ENCODE measurements at places on chromosomes 3 and 15.

GRCh38 chr15:56425976-56426375 lies 39.0 kb downstream of the MNS1 start:
- no peak for DNase-seq

DNA sequence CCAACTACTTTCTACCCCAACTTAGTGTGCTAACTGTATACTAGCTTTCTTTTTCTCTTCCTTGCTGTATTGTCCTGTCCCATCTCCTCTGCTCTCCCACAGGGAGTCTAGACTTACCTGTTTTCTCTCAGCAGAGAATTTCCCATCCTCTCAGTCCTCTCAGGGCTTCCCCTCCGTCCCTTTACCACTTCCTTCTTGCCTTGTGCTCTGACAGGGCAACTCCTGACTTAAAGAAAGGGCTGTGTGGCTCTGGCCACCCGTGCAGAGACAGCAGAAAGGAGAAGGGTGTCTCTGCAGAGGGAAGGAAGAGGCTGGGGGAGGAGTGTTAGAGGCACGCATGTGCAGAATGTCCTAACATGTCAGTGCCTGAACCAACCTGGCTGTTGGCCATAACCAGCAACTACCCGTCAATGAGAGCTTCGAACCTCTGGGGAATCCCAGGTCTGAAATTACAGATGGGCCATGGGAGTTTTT lies at the start of gene GCSAM:
Gene GCSAM, minus strand, starts transcription at position 274 of the 474 bp plus-strand sequence. Its CDS starts 128 bp downstream, at position 146.
- DNase-seq = no peak

GRCh38 chr15:58407236-58407775 lies 24.5 kb upstream of the LIPC start:
- DNase-seq = no peak

- DNase-seq = no peak
Observed at GRCh38 chr3:38627956-38628355, 21.5 kb downstream of the SCN5A start.

GRCh38 chr15:56082263-56082761 lies 88.9 kb upstream of the NEDD4 start:
- DNase-seq = no peak

DNA sequence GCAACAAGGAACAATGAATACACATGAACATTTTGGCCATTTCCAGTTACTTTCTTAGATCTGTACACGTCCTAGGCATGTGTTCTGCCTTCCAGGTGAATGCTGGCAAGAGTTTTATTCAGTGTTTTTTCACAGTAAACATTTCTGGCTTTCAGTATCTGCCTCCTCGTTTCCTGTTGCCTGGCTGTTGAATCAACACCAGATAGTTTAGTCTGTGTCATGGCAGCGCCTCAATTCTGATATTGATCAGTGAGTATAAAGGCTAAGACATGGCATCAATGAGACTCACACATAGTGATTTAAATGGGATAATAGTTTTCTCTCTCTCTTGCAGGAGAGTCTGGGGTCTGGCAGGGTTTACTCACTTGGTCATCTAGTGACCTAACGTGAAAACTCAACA lies 266.9 kb upstream of the SLCO3A1 start:
- no peak for DNase-seq

DNA sequence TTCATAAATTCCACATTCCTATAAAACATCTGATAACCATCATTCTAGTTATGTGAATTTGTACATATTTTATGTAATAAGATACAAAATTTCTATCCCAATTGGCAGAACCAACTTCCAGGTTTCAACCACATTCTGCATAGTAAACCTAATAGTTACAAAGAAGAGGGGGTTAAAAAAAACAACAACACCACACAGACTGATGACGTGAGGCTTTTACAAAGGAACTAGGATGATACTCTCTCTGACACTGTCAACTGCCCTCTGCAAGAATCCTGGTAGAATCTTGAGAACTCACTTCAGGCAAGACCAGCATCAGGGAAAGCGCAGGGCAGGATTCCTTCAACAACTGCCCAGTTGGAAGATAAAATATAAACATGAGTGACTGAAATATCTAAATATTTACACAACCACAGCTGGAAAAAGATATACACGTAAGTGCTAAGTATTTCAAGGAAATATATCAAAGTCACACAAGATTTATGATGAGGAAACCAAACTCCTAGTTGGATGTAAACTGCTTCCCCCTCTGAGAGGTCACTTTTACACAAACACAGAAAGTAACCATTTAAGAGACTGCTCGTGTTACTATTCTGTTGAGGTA lies 816.4 kb downstream of the ROBO1 start:
- DNase-seq = no peak

GRCh38 chr15:69786136-69786701 lies 311.5 kb downstream of the TLE3 start:
- no peak for DNase-seq

GRCh38 chr3:192928720-192929119 lies 11.1 kb upstream of the MB21D2 start:
- no peak for DNase-seq

GRCh38 chr3:181917027-181917426 lies 205.3 kb downstream of the SOX2 start:
- no peak for DNase-seq

DNA sequence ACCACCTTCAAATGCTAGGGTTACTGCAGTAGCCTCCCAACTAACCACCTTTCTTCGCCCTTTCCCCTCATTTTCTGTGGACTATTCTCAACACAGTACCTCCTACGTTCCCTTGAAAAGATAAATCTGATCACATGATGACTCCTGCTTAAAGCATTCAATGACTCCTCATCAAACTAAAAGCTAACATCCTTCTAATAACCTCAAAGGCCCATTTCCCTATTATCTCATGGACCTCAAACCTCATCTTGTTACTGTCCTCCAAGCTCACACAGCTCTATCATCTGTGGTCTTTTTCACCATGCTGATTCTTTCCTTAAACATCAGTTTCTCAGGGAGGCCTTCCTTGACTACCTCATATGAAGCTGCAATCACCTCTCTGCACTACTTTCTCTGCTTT lies 29.6 kb downstream of the GADL1 start:
- no peak for DNase-seq

DNA sequence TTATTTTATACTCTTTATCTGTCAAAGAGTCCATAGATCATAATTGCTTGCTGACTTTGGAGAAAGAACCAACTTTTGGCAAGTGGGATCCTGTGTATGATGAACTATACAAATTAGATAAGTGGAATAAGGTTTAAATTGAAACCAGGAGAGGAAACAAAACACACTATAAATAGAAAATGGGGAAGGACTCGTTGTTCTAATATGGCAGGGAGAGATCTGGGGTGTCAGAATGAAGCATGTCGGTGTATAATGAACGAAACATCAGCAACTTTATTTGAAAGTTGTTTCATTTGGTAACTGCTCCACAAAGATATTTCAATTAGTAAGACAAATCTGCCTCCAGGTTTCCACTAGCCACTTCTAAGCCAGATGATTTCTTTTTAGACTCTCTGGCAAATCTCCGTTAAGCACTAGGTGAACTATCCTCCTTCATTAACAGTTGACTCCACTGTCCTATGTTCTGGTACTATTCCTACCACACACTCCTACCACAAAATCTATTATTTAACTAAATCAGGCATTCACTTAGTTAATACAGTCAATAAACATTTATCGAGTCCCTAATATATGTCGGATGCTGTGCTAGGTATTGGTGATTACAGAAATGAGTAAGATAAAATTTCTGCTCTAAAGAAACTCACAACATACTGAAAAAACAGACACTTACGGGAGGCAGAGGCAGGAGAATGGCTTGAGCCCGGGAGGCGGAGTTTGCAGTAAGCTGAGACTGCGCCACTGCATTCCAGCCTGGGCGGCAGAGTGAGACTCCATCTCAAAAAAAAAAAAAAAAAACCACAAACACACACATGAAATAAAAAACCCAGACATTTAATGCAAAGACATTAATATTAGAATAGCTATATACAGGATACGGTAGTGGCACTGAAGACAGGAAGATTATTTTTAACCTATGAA lies 20.1 kb downstream of the SLC15A2 start:
- no peak for DNase-seq

DNA sequence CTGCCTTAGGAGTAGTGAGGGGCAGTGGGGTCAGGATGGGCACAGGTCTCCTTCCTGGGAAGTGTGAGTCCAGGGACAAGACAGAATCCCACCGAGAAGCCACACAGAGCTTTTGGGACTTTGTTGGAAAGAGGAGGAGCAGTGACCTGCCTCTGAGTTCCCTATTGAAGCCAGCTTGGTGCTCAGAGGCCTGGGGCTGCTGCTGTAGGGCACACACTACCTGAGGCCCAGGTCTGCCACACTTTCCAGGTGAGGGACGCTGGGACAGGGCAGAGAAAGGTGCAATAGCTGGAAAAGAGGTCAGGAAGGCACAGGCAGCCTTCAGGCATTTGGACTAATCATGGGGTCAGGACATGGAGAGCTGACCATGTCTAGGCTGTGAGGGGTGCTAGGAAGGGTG lies 67.7 kb downstream of the SCN5A start:
- DNase-seq = no peak

- no peak for DNase-seq
Observed at GRCh38 chr3:155411500-155412223, 118.2 kb upstream of the STRIT1 start.

- no peak for DNase-seq
Observed at GRCh38 chr3:136685882-136686281, 66.3 kb downstream of the STAG1 start.

GRCh38 chr15:90957791-90958190 lies 3.1 kb downstream of the RCCD1 start:
- no peak for DNase-seq

DNA sequence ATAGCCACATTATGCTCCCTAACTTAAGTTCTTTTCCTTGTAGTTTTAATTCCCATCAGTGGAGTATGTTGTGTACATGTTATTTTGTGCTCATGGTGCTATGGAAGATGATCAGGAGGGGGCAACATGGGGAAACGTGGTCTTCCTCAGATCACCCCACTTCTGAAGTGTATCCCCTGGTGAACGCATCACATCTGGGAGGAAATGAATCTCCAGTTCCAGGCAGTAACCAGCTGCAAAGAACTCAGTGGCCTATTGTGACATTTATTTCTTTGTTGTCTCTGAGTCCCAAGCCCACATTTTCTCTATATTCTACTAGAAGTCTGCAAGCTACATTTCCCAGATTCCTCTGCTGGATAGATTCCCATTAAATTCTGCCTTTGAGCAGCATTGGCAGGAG lies 217.0 kb downstream of the SATB1 start:
- DNase-seq = no peak

GRCh38 chr3:126918355-126918821 lies 64.5 kb upstream of the PLXNA1 start:
- DNase-seq = no peak

- DNase-seq = no peak
Observed at GRCh38 chr3:128379367-128380160, 87.1 kb downstream of the DNAJB8 start.

DNA sequence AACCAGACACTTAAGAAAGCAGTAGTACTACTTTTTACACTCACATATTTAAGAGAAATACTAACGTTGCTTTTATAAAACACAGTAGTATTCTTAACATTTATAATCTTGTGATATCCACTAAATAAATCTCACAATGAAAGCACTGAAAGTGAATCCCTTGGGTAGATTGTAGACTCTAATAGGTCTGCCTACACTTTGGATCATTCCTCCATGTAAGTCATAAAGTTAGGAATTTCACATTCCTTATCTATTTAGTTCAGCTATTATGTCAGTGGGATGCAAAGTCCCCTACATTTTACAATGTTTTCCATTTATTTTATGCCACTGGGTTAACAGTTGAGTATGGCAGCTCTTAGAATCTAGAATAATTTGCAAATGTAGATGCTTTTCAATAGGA lies 330.7 kb downstream of the LSAMP start:
- no peak for DNase-seq

DNA sequence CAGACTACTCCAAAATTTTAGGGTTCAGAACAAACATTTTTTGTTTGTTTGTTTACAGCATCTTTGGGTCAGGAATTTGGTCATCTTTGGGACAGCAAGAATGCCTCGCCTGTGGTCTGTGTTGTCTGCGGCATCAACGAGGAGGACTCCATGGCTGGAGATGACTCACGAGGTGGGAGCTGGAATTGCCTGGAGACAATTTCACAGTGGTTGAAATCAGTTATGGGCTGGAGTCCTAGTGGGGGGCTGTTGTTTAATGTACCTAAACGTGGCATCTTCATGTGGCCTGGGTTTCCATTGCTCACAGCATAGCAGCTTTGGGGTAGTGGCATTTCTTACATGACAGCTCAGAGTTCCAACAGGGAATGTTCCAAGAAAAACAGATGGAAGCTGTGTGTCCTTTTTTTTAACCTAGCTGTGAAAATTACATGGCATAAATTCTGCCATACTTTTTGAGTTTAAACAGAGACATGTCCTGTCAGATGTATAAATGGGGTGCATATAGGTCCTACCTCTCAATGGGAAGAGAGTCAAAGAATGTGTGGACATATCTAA lies 507.3 kb upstream of the CBLB start:
- no peak for DNase-seq

GRCh38 chr3:129277829-129278271 lies 820 bp upstream of the HMCES start:
- no peak for DNase-seq

- DNase-seq = no peak
Observed at GRCh38 chr3:196339493-196340254, 1.5 kb upstream of the TM4SF19 start.

- DNase-seq = no peak
Observed at GRCh38 chr3:178002113-178002512, 534.1 kb upstream of the KCNMB2 start.

GRCh38 chr3:45547764-45548680 lies 46.5 kb upstream of the LIMD1 start:
- peak; percentile 49 for DNase-seq

GRCh38 chr3:139537361-139537760 lies 2.2 kb downstream of the RBP1 start:
- DNase-seq = no peak

GRCh38 chr15:50219820-50220219 lies 37.8 kb downstream of the SLC27A2 start:
- no peak for DNase-seq

DNA sequence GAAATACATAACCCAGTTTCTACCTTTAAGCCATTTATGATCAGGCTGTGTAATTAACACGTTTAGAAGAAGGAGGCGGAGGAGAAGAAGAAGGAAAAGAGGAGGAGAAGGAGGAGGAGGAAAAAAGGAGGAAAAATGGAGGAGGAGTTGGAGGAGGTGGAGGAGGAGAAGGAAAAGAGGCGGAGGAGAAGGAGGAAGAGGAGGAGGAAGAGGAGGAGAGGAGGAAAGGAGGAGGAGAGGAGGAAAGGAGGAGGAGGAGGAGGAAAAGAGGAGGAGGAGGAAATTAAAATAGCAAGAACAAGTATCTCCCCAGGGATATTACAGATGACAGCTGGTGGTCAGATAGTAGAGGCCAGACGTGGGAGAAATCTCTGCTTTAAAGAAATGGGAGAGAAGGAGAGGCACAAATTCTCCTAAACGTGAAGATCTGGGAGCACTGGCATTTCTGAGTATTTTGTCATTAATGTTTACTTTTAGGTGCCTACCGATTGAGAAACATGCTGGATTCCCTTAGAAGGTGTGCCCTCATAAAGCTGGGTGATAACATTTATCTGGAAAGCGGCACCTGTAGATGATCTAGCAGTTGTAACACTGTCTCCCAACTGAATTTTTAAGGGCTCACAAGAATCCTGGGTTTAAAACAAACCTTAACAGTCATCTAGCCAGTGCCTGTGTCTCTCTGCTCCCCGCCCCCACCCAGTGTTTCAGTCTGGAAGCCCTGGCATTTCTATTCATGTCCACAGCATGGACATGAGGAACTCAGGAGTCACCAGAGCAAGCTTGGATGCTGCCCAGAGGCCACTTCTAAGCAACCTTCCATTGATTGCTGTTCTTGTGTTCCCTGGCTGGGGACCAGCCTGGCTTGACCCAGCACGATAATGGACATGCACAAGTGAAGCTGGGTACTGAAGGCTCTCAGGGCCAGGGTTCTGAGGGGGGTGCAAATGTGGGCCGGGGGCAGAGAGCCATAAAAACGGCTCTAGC lies 75.2 kb downstream of the CHRNA7 start:
- no peak for DNase-seq

Data from epithelial cell of proximal tubule (primary cell).